ENCODE measurements at places on chromosomes 3 and 15.

DNA sequence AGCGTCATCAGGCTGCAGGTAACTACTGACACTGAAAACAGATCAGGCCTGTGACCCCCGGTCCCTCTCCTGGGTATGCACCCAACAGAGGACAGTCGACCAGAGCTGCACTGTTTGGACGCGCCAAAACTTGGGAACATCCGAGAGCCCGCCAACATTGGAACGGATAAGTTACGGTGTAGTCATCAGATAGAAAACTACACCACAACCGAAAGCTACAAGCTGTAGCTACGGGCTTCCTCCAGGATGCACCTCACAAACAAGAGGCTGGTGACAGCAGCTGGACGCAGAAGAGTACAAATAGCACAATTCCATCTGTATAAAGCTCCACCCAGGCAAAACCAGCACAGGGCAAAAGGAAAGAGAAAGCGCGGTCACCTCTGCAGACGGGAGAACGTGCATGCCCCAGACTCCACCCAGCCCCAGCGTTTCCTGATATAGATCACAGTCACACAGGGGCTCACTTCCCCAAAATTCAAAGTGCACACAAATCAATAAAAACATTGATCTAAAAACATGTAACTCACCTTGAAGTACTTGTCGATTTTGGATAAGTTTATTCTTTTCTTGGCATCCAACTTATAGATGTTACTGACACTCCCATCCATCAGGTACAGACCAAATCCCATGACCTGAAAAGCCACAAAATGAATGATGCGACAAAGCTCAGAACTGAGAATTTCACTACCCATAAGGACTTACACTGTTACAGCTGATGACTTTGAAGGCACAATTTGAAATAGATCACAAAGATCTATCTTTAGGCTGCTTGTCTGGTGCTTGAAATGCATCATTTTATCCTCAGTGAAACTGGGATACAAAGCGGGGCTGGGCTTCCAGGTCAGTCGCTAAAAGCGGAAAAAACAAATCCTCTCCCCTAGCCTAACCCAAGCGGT lies 43.3 kb downstream of the CYFIP1 start:
- no peak for DNase-seq

DNA sequence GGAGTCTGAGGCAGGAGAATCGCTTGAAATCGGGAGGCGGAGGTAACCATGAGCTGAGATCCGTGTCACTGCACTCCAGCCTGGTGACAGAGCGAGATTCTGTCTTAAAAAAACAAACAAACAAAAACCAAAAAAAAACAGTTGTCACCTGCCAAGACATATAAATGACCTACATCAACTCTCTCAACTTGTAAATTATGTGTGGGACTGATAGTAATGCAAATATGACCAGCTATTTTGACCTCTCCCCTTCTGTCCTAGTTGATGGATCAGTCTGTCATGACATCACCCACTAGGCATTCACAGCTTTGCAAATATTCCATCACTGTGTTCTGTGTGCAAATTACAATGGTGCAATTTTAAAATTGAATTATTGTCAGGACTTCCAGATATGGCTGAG lies 175.4 kb downstream of the EBLN2 start:
- DNase-seq: no peak

- DNase-seq: no peak
Measured at GRCh38 chr3:81173514-81173913, 587.9 kb downstream of the GBE1 start.

DNA sequence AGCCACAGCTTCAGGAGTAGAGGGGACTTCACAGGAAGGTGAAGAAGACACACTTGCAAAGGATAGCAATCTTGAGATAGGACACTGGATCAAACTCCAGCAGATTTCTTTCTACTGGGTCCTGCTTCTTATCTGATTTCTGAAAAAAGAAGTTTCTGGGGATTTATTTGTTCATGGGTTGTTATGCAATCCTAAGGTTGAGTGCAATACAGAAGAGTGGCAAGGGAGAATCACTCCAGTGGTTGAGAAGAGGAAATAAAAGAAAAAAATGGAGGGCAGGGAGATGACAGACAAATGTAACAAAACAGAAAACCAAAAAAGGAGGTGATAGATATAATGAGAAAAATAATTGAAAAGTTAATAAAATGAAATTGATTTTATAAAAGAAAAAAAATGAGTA lies 858.3 kb downstream of the TUSC7 start:
- no peak for DNase-seq

DNA sequence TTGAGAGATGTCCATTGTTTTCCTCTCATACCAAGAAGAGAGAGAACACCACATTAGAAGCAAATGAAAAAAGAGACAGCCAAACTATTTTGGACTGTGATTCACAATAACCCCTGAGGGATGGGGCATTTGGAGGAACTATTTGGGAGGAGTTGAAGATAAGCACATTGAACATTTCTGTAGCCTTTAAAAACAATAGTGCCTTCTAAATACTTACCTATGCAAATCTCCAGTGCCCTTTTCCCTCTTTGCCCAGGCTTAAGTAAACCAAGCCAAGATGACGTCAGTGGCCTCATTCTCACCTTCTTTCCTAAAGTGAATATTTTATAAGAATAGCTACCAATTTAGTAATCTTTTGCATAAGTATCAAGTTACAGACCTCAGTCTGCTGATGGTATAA lies 89.7 kb upstream of the COL8A1 start:
- DNase-seq: no peak

All from DND-41 (cell line).